ENCODE measurements at places on chromosomes 3 and 15.

GRCh38 chr3:193016437-193016901, 98.8 kb upstream of the MB21D2 start:
- no peak for DNase-seq

- DNase-seq = no peak
Measured at GRCh38 chr15:27676647-27677046, 422.5 kb downstream of the OCA2 start.

- no peak for DNase-seq
Measured at GRCh38 chr15:78988361-78988911, 43.6 kb upstream of the CTSH start.

- no peak for DNase-seq
Measured at GRCh38 chr3:58214484-58215316, 3.9 kb upstream of the DNASE1L3 start.

DNA sequence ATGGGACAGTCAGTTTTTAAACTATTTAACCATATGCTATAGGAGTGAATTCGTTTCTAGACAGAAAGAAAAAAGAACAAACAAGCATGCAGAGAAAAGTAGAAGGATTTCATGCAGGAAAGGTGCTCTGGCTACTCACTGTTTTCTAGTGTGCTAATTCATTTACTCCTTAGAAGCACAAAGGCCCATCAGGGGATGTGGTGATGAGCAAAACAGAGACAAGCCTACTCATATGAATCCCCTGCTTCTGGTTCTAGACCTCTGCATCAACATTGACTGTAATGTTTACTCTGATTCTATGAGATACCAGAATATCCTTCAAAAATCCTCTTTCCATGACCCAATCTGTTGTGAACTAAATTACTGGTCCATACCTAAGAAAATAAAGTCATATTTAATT, 801.9 kb downstream of the PLOD2 start:
- no peak for DNase-seq

GRCh38 chr15:91468871-91469580, 369.0 kb downstream of the SV2B start:
- no peak for DNase-seq

DNA sequence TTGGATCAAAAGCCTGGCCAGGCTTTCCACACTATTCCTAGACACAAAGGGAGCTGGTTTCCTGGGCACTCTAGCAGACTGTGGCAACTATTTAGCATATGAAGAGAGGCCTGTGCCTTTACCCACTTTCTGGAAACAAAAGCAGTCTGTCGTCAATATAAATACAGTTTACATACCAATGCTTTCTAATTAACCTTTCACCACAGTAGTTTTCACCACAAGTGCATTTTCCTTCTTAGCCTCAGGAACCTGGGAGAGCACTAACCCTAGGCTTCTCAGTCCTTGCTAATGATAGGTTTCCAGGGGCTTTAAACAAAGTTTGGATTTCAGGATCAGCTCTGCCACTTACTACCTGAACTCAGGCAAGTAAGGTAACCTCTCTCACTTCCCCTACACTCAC, 499.1 kb downstream of the MAGI1 start:
- DNase-seq = no peak

- no peak for DNase-seq
Measured at GRCh38 chr3:140051019-140051957, 116.3 kb downstream of the CLSTN2 start.

GRCh38 chr15:55255714-55256113, 33.9 kb downstream of the RAB27A start:
- DNase-seq = no peak

- no peak for DNase-seq
Measured at GRCh38 chr3:124774841-124775402, 44.7 kb downstream of the UMPS start.

GRCh38 chr15:40072216-40072990, 33.4 kb upstream of the SRP14 start:
- DNase-seq = no peak

DNA sequence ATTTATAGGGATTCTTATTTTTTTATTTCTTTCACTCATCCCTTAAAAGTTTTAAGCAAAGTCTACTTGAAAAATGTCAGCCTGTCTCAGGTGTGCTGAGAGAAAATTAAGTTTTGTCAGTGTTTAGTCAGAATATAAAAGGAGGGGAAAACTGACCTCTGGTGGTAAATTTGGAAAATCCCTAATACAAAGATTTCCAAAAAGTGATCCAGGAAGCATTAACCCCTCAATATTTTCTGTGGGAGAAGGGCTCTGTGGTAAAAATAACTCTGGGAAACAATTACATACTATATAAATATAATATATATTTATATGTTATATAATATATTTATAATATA, 41.0 kb upstream of the FRMD4B start:
- no peak for DNase-seq
